LNCaP clone FGC (cell line): ENCODE measurements at places on chromosomes 2 and 18.

GRCh38 chr2:237588044-237588696, 2.4 kb downstream of the RAB17 start:
- no peak for DNase-seq

GRCh38 chr2:85862426-85862825, 26.4 kb downstream of the ST3GAL5 start:
- DNase-seq, result no peak

GRCh38 chr2:27080140-27080469, 1.7 kb downstream of the EMILIN1 start:
- DNase-seq, result no peak

DNA sequence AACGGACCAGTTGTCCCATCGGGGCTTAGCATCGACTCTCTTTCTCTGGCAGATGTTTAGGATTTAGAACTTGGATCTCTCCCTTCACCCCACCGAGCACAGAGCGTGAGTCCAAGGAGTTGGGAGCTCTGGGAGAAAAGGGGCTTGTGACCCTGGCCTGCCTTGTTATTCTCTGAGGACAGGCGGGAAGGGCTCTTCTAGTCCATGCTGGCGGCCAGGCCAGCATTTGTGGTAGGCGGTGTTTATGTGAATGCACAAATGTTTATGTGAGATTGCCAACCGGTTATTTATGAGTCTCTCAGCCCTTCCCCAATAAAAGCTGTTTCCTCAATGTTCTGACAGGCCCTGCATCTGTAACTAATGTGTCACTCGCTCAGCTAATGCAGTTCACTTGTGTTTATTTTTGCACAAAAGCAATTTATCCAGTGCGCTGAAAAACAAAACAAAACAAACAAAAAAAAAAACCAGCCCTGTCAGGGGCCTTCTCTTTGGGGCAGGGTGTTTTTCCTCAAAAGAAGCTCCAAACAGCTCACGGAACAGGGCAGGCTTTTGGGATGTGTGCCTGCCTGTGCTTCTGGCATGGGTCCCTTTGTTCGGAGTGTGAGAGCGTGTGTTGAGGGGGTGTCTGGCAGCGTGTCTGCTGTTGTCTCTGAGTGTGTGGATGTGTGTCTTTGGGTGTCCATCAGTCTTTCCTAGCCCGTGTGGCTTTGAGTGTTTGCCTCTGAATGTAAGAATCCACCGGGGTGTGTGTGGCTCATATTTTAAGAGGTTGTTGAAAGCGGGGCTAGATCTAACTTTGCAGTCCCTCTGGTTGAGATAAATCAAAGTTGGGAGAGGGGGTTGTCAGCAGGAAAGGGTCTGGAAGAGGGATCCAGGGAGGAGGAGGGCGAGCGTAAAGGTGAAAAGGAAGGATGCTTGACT, 52.8 kb upstream of the HAAO start:
- DNase-seq, result peak; percentile 70

DNA sequence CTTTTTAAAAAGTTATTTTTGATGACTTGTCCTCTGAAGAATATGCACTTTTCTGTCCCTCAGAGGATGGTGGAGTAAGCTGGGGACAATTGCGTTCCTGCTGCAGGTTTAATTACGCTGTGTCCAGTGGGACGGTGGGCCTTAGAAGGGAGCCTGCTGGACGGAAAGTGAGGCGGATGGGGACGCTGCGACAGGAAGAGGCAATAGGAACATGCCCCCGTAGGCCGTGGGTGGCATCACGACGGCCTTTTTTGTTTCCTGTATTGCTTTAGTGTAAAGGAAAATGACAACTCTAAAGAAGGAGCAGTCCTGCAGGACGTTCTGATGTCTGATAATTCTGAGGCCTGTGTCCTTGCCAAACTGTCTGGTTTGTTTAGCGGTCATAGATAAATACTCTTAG, 121.6 kb downstream of the NFATC1 start:
- DNase-seq, result no peak

DNA sequence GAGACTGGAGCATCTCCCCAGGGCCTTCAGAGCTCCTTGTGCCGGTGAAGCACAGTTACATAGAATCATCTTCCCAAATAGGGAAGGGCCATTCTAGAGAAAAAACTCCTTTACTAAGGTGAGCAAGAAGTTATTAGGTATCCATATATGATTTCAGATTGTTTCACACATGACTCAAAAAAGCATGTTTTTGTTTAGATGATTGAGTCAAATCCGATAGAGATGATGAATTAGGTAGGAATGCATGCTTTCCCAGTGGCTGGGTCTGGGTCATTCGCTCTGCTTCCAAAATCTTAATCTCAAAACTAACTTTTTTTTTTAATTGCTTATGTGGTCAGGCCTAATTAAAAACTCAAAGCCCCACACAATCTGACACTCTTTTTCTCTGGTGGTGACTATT, 3.8 kb downstream of the NT5C1B start:
- no peak for DNase-seq

- DNase-seq, result peak; percentile 49
These were observed 61.3 kb downstream of the LONRF2 start for GRCh38 chr2:100260712-100261620.

GRCh38 chr2:240425236-240425615, 10.2 kb upstream of the GPC1 start:
- DNase-seq, result no peak

- no peak for DNase-seq
These were observed 42.1 kb downstream of the NOP58 start for GRCh38 chr2:202307690-202308089.

GRCh38 chr2:178002038-178002437, 70.5 kb downstream of the PDE11A start:
- DNase-seq, result no peak

DNA sequence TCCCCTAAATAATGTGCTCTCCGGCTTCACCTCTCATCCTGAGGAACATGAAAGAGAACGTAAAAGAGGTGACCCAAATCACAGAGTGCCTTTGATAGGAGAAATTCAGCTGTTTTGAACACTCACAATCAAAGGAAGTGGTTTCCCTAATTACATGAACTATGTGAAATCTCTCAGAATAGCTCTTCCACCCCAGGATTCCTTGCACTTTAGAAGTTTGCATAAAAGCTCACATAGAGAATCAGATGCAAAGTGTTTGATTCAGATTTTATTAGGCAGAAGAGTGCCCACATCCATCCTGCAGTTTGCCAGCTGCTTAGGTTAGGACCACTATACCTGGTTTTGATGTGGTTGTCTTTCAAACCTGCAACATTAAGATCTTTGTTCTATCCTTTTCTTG, 61.0 kb downstream of the MAP3K20 start:
- no peak for DNase-seq

- DNase-seq, result no peak
These were observed 39.8 kb upstream of the C2orf15 start for GRCh38 chr2:99101697-99102096.

- no peak for DNase-seq
These were observed 129.9 kb downstream of the CDC42EP3 start for GRCh38 chr2:37541516-37541915.

DNA sequence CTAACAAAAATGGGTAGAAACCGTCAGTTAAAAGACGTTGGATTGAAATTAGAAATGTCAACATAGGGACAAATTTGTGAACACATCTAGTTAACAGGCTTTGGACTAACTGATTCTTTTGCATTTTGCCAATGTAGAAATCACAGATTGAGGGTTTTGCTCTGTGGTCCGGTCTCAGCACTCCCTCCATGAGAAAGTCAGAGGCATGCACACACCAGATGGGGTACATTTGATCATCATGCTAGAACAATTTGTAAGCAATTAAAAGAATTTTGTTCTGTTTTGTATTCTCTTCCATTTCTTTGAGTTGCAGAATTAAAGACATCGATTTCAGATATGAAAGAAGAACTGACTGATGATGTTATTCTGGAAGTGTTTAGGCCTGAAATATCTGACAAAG, 179.1 kb upstream of the CCDC68 start:
- DNase-seq, result no peak

GRCh38 chr2:12488352-12489318, 228.1 kb upstream of the TRIB2 start:
- DNase-seq, result no peak

- DNase-seq, result peak; percentile 75
These were observed 47.6 kb upstream of the FAM124B start for GRCh38 chr2:224449212-224450147.

DNA sequence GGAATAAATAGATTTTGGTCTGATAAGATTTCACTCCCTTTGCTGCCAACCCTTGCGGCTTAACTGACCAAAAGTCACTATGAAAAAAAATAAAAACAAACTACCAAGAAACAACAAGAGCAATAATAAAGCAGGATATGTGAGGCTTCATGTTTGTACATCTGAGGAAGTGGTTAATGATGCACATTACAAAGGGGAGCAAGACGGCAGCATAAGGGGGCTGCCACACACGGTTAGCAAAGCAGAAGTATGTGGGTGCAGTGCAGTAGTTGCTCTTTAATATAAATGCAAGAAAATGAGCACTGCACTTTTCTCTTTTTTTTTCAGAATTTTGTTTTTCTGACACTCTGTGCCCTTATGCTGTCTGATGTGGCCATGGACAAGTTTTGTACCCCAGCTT, 377.1 kb upstream of the CNTNAP5 start:
- DNase-seq, result no peak

GRCh38 chr2:213152888-213153287, 1.5 kb upstream of the IKZF2 start:
- DNase-seq, result no peak

- DNase-seq, result peak; percentile 98
These were observed 78.3 kb upstream of the FZD5 start for GRCh38 chr2:207847807-207848544.

GRCh38 chr18:59055345-59056032, 84.2 kb upstream of the SEC11C start:
- peak; percentile 35 for DNase-seq

GRCh38 chr2:196473617-196474016, 165.9 kb upstream of the CCDC150 start:
- DNase-seq, result no peak

- DNase-seq, result no peak
These were observed 139.0 kb upstream of the HS6ST1 start for GRCh38 chr2:128457716-128458115.

DNA sequence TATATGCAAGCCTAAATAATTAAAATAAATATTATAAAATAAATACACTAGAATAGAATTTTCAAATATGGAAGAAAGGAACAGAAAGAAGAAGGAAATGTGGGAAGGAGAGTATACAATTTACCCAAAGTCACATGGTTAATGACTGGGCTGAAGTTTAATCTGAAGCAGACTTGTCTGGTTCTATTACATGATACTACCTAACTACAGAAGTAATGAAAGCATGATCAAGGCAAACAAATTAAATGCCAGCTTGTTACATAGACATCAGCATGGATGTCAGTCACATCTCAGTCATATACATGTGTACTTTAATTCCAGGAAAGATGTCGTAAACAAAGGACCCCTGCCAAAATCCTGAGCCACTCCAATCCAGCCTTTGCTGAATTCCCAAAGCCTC, 1060.8 kb downstream of the CNTNAP5 start:
- no peak for DNase-seq

DNA sequence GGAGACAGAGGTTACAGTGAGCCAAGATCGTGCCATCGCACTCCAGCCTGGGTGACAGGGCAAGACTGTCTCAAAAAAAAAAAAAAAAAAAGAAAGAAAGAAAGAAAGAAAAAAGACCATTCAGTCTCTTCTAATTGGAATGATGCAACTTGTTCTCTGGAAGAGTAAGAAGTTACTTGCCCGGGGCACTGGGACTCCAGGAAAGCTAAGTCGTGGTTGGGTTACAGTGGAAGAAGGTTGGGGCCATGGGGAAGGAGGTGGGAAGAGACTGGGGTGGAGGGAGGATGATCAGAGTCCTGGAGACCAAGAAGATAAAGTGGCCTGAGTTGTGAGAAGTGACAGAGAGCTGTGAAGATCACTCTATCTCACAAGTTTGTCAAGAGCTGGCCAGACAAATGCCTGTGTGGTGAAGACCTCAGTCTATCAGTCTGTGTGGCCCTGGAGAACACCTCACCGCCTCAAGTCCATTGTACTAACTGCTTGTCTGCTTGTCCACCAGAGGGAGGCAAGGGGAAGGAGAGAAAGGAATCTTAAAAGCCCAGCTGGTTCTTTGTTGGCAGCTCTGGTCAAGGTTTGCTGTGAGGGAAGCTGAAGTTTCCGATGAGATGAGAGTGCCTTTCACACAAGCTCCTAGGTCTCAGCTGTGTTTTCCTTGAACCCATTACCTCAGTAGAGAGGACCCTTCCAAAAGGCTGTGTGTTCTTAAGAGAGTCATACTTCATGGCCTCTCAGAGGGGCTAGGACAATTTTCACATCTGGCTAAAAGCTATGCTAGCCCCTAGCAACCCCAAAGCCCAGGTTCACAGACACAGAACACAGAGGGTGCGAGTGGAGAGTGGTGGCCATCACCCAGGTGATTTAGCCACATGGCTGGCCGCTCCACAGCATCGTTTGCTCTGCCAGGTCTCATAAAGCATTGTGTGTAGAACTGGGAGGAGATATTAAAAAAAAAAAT, 72.0 kb upstream of the TMEM178A start:
- DNase-seq, result peak; percentile 41

- no peak for DNase-seq
These were observed 9.6 kb downstream of the DCDC2C start for GRCh38 chr2:3712831-3713503.

- no peak for DNase-seq
These were observed 35.7 kb downstream of the STEAP3 start for GRCh38 chr2:119259296-119259860.

DNA sequence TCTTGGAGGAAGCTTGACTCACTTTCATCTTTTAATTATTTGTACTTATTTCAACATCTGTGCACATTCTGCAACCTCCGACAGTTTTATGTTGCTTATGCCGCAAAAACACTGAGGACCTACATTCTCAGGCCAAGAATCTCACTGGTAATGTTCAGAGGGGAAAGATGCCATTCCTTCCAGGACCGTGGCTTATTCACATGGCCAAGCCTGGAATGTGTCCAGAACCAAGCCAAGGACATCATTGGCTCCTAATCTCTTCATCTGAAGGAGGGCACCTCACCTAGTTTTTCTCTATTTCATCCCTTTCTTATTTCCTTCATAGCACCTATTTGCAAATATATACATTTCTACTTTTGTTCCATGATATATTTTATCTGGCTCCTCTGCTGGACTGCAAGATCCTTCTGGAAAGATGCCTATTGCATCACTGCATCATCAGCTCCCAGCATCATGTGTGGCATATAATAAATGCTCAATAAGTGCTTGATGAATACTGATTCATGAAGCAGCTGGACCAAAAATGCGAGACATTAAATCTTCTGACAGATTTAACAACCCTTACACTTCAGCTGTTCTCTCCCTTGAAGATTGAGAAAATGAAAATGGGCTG, 377.1 kb downstream of the TNS1 start:
- no peak for DNase-seq

DNA sequence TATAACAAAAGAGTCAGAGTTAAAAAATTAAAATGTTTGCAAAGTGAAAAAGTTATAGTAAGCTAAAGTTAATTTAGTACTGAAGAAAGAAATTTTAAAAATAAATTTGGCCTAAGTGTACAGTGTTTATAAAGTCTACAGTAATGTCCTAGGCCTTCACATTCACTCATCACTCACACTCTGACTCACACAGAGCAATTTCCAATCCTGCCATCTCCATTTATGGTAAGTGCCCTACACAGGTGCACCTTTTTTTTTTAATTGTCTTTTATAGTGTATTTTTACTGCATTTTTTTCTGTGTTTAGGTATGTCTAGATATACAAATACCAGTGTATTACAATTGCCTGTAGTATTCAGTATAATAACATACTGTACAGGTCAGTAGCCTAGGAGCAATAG, 562.9 kb downstream of the PIK3C3 start:
- no peak for DNase-seq

- DNase-seq, result no peak
These were observed 26.6 kb upstream of the RMDN2 start for GRCh38 chr2:37898448-37898847.

- no peak for DNase-seq
These were observed 126.1 kb downstream of the GALNT1 start for GRCh38 chr18:35707674-35708073.

- no peak for DNase-seq
These were observed 24.9 kb upstream of the SLC5A7 start for GRCh38 chr2:107961395-107961794.
